ENCODE measurements at places on chromosomes 1 and 21.

DNA sequence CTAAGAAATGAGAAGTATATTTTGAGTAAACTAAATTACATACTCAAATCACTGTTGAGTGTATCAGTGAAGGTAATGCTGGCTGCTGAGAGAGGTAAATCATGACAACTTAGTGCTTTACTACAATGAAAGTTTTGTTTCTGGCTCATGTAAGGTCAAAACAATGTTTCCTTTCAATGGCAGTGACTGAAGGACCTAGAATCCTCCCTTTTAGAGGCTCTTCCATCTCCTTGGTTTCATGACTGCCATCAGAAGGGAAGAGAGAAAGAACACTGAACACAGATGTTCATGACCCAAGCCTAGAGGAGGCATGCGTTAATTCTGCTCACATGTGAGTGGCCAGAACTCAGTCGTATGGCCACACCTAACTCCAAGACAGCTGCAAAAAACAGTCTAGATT lies 130.6 kb downstream of the AKT3 start:
- DNase-seq, result no peak

- no peak for DNase-seq
Observed at GRCh38 chr1:199762572-199762971, 264.9 kb upstream of the NR5A2 start.

GRCh38 chr1:234065794-234066447 lies 161.4 kb downstream of the SLC35F3 start:
- DNase-seq, result peak; percentile 40

DNA sequence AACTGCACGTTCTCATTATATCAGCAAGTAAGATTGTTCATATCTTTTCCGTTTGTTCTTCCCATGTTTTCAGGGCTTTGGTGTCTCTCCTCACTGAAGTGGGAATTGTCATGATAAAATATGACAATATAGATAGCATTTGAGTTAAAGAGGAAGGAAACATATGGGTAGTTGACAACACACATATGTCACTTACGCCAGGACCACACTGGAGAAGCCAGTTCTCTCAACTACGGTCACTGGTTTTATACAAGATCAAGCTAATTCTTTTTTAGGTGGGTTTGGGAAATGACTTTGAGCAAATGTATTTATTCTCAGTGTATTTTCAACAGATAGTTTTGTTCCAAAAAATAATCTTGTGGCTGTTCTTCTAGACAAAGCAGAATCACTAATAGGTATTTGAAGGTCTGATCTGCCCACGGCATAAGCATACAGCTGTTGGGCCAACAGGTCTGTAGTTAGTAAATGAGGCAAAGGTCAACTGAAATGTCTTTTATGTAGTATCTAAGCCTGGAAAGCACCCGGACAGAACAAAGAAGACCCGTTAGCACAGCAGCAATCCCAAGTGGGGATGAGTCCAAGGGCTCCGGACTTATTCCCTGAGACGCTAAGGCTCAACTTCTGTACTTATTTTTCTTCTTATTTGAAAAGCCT lies 433.6 kb upstream of the ZP4 start:
- DNase-seq, result no peak

DNA sequence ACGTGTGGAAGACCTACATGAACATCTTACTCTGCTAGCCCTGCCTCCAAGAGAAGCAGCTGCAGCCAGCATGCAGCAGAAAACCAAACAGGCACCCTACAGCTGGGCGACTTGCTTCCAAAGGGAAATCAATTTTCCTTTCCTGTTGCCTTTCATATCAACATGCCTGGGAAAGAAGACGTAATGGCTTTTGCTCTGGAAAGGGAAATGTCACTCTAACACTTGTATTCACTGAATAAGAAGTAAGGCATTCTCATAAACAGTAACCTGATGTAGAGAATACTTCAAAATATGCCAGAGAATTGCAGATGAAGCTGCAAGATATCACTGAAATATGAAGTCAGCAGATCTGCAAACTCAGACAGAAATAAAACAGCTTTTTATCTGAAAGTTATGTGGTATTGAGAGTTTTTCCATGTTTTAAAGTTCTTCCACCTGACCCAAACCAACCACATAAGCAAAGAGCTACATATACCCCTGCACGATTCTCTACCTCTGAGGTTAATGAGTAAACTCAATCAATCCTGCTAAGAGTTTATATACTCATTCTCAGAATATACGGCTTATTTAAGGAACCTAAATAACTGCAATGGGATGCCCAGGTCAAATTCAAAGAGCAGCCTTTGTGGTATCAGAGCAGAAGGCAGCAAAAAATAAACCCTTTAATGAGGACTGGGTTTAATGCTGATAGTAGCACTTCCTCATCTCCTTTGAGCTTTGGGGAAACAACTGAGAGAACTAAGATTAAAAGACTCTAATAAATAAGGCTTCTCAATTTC lies 150.9 kb downstream of the RERE start:
- DNase-seq, result no peak

DNA sequence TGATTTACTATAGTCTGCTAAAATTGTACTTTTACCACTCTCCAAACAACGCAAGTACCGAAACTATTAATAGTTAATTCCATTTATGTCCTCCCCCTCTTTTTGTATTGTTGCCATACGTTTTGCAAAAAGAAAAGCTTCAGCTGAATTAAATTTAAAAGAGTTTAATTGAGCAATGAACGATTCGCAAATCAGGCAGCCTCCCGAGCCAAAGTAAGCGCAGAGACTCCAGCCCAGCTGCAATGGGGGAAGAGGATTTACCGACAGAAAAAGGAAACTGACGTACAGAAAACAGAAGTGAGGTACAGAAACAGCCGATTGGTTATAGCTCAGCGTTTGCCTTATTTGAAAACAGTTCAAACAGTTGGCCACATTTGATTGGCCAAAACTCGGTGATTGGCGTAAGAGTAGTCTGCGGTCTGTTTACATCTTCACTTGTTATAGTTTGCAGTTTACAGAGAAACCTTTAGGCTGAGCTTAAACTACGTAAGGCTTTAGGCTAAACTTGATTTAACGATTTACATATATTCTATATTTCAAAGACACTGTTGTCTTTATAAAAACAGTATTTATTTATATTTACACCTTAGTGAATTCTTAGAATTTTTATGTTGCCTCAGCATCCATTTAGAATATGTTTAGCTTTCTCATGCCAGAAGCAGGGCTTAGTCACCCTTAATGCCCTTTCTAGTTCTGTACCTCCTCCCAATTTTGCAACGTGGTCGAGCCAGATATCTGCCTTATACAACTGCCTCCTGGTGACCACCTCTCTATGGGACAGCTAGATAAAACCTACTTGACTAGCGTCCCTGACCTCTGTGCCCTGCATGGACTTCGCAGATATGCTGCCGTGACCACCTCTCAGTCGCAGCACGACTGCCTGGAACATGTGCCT lies 23.8 kb downstream of the CR1 start:
- no peak for DNase-seq

- DNase-seq, result no peak
Observed at GRCh38 chr1:28096210-28097099, 8.0 kb upstream of the EYA3 start.

GRCh38 chr1:199303035-199303434 lies 664.2 kb downstream of the PTPRC start:
- DNase-seq, result no peak

- no peak for DNase-seq
Observed at GRCh38 chr1:39292401-39292800, 87.9 kb downstream of the MACF1 start.
